Suprapubic skin (tissue), 4 donors: ENCODE measurements at places on chromosomes 13 and 19.

- DNase-seq: peak; percentile 24
Measured at GRCh38 chr19:33496038-33496895, 25.3 kb downstream of the PEPD start.

DNA sequence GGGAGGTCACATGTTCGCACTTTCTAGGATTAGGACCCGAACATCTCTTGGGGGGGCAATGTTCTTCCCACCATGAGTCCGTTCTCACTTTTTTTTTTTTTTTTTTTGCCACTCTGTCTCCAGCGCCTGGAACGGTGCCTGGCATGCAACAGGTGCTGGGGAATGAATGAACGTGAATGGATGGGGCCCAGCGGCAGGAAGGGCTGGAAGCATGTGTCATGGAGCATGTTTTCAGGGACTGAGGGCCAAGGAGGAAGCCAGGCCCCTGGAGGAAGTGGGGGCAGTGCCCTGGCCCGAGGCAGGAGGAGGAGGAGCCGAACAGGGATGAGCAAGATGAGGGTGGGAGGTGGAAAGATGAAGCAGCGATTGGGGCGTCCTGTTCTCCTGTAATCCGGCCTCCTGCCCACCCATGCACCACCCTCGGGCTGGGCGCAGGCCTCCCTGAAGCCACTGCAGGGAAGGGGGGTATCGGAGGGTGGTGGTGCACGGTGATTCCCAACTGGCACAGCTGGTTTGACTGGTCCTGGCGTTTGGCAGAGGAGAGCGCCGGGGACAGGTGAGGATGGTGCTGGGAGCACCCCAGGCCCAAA is 8.8 kb upstream of the SULT2B1 start:
- DNase-seq: no peak

DNA sequence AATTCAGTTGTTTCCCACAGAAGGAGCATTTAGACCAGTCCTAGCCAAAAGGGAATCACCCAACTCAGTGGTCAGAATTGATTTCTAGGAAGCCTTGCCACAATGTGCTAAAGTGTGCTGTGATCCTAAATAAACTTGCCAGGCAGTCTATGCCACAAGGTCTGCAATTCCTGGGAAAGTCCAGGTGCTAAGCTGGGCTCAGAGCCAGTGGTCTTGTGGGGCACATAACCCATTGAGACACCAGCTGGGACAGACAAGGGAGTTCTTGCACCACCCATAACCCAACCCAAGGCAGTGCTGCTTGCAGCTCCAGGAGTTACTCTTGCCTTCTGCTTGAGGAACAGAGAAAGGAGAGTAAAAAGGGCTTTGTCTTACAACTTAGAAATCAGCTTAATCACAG is 489.5 kb upstream of the SPRY2 start:
- DNase-seq: no peak

DNA sequence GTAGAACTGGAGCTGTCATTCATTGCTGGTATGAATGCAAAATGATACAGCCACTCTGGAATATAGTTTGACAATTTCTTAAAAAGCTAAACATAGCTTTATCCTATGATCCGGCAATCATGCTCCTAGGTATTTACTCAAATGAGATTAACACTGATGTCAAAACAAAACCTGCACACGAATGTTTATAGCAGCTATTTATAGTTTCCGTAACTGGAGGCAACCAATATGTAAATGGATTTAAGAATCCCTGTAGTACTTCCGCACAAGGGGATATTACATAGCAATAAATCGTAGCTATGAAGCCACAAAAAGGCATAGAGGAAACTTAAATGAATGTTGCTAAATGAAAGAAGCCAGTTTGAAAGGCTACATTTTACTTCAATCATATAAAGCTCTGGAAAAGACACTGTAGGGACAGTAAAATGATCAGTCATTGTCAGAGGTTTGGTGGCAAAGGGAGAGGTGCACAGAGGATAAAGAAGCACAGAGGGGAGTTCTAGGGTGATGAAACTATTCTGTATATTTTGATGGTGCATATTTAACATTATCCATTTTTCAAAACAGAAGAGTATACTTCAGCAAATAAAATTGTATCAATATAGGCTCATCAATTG is 1893.0 kb upstream of the PCDH20 start:
- DNase-seq: no peak

DNA sequence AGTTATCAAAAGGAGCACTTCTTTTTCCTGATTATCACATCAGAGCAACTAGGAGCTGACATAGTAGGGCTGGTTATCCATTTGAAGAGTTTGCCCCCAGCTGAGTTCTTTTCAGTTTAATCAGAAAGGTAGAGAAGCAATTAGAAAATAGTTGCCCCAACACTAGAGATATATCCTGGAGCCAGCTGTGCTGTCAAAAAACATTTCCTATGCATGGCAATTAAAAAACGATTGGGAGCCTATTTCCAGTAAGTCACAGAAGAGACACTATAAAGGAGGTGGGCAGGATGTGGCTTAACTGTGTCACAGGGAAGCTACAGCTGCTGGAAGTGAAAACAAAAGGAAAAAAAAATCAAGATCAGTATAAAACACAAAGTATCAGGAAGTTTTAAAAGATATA is 155.7 kb upstream of the SLITRK1 start:
- no peak for DNase-seq

DNA sequence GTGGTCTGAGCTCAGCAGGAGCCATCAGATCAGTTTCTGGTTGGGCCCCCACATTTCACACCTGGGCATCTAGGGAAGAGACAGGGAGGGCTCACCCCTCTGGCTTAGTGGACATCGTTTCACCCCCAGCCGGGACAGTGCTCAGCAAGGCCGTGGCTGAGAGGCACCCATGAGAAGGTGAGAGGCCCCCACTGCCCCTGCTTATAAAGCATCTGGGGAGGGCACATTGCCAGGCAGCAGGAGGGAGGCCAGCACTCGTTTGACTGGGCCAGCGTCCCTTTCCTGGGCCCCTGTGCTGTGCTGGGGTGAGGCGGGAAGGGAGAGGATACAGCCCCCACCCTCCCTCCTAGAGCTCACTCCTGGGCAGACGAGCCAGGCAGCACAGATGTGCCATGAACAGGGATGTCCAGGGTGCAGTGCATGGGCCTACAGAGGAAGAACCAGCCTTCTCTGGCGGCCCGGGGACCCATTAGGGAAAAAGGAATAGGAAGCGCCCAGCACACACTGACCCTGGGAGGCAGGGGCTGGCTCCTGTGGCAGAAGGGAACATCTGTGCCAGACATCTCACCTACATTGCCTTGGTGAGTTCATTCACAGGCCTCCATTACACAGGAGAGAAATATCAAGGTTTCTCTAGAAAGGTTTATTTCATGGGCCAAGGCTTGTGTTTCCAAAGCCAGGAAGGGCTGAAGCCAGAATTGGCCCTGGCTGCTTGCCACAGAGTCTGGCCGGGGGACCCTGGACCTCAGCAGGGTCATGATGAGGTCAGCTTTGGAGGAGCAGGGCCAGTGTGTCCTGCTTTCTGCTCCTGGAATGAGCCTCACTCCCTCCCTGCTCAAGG is 7.7 kb downstream of the AP1M1 start:
- no peak for DNase-seq

DNA sequence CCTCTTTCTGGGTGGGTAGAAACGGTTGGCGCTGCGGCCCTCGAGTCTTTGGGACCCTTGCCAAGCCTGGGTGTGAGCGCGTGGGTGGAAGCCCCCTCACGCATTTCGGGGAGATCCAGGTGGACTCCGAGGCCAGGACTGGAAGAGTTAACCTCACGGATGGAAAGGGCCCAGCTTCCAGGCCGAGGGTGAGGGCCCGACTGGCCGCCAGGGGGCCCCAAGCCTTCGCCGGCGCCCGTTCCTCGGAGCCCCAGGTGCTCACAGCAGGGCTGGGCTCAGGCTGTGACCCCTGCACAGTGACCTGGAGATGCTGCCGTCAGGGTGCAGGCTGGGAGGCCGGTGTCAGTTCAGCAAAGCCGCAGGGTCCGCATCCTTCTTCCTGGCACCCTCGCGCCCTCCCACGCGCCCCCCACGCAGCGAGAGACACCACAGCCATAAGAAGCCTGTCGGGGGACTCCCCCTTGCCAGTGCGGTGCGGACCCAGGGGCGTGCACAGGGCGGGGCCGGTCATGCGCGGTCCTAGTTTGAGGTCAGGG is 34.2 kb upstream of the TMEM255B start:
- peak; percentile 85 for DNase-seq

DNA sequence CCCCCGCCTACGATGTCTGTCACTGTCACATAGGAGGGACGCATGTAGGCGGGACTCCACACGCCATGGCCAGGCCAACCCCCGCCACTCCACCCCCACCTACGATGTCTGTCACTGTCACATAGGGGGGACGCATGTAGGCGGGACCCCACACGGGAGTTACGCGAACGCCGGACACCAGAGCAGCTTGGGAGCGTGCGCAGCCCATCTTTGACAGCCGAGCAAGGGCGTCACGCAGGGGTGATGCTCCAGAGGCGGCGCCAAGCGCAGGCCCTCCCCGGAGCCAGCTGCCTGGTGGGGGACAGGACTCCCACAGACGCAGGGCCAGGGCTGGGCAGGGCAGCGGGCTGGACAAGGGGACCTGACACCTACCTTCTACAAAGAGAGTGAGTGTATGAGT is 20.0 kb downstream of the ZNF787 start:
- DNase-seq: no peak

- DNase-seq: no peak
Measured at GRCh38 chr13:99585609-99586008, 84.3 kb downstream of the TM9SF2 start.

DNA sequence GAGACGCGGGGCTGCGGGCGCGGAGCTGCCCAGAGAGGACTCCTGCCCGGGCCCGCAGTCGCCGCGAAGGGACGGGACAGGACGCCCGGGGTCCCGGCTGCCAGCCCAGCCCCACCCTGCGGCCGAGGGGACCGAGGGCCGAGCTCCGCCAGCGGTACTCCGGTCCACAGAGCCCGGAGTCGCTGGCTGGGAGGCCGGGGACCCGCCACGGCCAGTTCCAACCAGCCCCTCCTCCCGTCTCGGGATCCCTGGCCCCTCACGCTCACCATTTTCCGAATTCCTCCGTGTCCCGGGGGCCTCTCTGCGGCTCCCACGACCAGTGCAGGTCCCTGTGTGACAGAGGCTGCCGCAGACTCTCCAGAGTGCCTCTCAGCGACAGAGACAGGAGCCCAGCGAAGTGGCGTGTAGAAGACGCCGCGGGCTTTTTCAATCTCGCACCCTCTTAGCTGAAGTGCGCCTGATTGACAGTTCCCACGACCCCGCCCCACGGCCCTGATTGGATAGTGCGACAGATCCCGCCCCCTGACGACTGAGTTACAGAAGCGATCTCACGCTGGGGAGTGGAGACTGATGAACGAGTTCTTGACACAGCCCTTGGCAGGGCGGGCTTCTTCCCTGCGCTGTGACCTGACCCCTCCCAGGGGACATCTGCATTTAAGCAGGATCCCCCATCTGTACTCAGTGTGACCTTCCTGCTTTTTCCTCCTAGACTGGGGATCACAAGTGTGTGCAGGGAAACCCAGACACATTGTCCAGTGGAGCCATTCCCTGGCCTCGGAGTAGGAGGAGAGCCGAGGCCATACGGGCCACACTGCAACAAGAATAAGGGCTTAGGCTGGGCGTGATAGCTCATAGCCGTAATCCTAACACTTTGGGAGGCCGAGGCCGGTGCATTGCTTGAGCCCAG is 44.0 kb downstream of the ZNF823 start:
- DNase-seq: peak; percentile 97
